PC-9 (cell line): ENCODE measurements at places on chromosomes 16 and 17. TPM values are rescaled to one million over a fixed set of nuclear protein-coding genes. Genes with fewer than 3 reads are reported as not detected.

DNA sequence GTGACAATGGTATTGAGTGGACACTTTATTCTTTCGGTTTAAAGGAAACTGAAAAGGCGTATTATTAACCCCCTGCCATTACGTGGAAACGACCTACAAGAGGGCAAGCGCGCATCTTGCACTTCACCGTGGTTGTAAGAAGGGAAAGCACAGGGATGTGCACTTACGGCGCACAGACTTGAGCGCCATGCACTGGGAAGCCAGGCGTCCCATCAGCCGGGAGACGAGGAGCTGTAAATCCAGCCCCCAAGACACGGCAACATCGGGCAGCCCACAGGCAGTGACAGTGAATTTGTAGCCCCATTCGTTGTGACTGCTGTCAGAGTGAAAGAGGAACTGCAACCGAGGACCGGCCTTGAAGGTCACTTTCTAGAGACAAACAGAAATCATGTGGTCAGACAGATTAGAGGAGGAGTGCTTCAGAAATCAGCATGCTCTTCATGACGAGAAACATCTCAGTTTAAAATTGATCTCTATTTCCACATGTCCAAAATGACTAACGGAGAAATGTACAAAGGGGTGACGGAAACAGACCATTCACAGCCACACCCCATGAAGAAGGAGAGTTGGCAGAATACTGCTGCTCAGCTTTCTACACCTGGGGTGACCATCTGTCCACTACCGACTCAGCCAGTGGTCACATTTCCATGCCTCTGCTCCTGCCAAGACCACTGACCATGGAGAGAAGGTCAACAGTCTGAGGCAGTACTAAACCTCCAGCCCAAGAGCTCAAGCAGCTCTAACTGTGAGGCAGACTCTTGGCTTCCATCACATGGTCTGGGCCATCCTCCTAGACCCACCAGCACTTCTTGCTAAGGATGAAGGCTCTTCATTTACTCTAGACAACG lies 68.6 kb downstream of the ZZEF1 start:
- H3K27ac ChIP-seq: no peak overlapping the region
- H3K36me3 ChIP-seq: peaks cover 49% of the 10 kb centered on the region
- H3K27me3 ChIP-seq: no peaks in the 10 kb centered on the region
- no peak for DNase-seq
- H3K4me1 ChIP-seq: peaks cover 13% of the 10 kb centered on the region
- H3K4me3 ChIP-seq: no peak overlapping the region

DNA sequence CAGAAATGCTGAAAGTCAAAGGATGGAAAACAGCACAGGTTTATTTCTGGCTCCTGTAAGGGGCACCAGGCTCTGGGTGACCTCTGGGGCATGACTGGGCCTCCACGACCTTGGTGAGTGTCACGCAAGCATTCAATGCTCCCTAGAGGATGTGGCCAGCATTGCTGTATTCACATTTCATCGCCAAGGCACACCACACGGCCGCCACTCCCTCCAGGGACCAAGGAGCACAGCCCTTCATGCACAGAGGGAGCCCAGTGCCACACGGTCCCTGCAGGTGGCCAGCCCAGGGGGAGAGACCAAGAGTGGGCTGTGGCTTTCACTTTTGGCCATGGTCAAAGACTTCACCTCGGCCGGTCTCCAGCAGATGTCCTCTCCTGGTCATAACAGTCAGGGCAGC lies 137.4 kb upstream of the TNRC6C start:
- peaks cover 57% of the 10 kb centered on the region for H3K27me3 ChIP-seq
- H3K4me3 ChIP-seq: no peak overlapping the region
- no peaks in the 10 kb centered on the region for H3K4me1 ChIP-seq

PLLP gene
- total RNA-seq: 1.8 and 2.8 TPM in 2 replicates

DNA sequence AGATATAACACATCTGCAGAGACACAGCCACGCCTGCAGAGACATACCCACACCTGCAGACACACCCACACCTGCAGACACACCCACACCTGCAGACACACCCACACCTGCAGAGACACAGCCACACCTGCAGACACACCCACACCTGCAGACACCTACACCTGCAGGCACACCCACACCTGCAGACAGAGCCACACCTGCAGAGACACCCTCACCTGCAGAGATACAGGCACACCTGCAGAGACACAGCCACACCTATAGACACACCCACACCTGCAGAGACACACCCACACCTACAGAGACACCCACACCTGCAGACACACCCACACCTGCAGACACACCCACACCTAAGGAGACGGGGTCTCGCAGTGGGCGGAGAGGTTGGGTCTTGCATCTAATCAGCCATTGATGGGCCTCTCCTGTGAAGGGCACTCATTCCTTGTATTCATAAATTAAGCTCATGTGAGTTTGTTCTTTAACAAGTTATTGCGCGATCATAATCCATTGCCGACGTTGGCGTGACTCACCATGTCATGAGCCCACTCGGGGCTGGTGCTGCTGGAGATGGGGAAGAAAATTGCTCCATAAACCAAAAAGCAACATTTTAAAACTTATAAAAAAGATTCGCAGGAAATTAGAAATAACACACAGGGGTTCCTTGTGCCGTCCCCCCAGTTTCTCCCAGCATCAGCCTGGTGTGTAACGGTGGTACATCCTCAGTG lies 28.9 kb upstream of the CDH15 start:
- no peaks in the 10 kb centered on the region for H3K36me3 ChIP-seq
- no peak overlapping the region for H3K4me3 ChIP-seq
- no peak for DNase-seq

DNA sequence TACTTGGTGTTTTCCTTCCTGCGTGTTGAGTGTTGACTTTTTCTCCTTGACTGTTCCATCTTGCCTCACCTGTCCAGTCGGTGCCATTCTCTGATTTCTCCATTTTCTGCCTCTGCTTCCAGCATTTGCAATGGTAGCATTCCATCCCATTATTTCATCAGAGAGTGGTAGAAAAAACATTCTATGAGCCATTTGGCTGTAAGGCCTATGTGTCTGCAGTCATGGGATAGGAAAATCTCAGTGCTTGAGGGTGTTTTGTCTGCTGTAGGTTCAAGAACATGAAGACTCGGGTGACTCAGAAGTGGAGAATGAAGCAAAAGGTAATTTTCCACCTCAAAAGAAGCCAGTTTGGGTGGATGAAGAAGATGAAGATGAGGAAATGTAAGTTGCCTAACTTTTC lies 2.7 kb downstream of the UTP18 start:
- H3K4me3 ChIP-seq: peak overlapping the region; percentile 17; the same call in 1 of the 2 replicates
- peaks cover 41% of the 10 kb centered on the region for H3K36me3 ChIP-seq
- no peak for DNase-seq

DNA sequence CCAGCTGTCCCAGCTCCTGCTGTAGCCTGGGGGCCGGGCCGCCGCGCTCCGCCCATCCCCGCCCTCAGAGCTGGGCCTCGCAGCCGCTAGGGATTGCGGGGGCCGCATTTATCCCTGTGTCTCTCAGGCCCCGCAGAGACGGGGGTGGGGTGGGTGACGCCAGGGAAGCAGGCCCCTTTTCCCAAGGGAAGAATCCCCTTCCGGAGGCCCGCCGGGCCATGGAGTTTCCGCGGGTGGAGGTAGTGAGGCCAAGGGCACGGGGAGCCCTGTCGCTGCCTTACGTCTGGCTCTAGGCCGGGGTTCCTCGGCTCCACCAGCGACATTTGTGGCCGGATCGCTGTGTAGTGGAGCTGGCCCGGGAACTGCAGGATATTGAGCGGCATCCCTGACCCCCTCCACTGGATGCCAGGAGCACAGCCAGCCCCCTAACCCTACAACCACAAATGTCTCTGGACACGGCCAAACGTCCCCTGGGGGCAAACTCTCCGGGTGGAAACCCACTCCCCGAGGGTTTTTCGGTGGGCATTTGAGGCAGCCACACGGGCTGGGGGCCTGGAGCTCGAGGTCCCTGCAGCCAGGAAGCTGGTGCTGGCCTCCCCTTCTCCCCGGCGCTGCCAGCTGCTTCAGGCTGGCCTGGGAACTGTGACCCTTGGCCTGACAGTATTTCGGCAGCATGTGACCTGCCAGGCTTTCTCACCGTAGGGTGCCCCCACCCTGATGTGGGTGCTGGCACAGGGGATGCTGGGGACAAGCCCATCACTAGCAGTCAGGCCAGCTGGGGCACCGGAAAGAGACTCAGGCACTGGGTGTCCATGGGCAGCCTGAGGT lies 12.0 kb upstream of the CD300A start:
- H3K4me3 ChIP-seq: peak overlapping the region; percentile 55; the same call in 1 of the 2 replicates
- H3K36me3 ChIP-seq: no peaks in the 10 kb centered on the region
- peaks cover 16% of the 10 kb centered on the region; the same call in 1 of the 2 replicates for H3K27me3 ChIP-seq
- peaks cover 7% of the 10 kb centered on the region; the same call in 1 of the 2 replicates for H3K4me1 ChIP-seq
- H3K27ac ChIP-seq: no peak overlapping the region

ZNF263 gene
- total RNA-seq: 36.8 and 49.8 TPM in 2 replicates

CORO1A gene
- 7.9 and 12.2 TPM in 2 replicates for total RNA-seq
